ENCODE measurements at places on chromosomes 13 and 19.

DNA sequence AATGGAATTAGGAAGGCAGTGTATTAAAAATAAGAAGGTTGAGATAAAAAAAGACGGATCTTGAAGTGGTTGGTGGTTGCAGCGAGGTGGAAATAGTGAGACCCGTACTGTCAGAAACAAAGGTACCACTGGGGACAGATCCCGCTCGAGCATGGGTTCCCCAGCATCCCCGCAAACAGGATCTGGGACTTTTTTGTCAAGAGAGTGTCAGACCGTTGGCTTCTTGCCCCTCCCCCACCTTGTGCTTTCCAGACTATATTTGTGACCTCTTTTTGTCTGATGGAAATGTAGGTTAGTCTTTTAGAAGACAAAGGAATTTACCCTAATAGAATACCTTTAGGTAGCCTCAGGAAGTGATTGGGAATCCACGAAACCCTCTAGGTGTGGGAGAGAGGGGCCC is 4.2 kb downstream of the GATAD2A start:
- DNase-seq: no peak

DNA sequence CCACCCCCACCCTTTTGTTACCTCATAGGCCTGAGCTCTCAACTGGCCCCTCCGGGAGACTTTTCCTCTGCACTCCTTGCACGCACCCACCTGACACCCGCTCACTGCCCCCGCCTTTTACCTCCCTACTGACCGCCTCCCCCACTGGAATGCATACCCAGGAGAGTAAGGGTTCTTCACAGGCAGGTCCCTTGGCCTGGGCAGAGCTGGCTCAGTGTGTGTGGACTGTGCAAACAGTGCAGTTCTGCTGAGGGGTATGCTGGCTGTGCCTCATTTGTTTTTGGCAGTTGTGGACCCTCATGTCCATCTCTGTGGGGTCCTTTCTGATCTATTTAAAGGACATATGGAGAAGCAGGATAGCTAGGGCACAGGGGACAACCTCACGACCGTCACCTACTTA is 5.0 kb downstream of the ZSCAN18 start:
- no peak for DNase-seq

DNA sequence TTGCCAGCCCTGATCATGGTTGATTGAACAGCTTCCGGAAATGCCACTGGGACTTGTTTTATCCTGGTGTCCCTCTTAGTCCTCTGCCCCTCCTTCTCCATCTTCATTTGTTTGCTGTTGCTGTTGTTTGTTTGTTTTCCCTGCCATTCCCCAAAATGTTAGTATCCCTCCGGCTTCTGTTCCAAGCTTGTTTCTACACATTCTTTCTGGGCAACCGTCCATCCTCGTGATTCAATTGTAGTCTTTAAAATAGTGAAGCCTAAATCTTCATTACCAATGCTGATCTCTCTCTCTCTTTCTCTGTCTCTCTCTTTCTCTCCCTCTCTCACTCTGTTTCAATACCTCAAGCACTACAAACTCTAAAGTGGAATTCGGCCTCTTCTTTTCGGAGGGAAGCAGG is 649.3 kb upstream of the ARGLU1 start:
- no peak for DNase-seq

DNA sequence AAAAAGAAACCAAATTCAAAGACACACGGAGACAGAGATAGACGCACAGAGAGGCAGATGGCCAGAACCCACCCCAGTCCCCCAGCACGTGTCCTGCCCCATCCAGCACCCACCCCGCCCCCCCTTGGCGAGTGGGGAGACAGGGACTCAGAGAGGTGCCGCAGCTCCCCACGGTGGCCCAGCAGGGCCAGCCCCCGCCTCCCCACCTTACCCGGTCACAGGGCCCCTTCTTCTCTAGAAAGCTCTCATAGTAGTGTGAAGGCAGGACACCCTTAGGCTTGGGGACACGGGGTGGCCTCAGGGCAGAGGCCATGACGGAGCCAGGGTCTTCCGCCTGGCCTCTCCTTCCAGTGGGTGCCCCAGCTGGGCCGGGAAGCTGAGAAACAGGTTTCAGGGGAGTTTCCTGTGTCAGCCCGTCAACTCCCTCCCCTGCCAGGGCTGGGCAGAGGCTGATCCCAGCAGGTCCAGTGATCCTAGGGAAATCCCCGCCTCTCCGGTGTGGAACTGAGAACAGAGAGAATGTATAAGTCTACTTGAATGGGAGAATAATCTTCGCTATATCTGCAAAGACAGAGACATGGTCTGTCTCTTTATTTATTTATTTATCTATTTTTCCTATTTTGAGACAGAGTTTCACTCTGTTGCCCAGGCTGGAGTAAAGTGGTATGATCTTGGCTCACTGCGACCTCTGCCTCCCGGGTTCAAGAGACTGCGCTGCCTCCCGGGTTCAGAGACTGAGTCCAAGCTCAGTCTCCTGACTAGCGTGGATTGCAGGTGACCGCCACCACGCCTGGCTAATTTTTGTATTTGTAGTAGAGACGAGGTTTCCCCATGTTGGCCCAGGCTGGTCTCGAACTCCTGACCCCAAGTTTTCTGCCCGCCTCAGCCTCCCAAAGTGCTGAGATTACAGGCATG is at the start of gene STAP2:
Gene STAP2 (minus strand): TSS at position 387 of the 915 bp plus-strand sequence. CDS start 74 bp downstream, at position 313.
- DNase-seq: no peak

DNA sequence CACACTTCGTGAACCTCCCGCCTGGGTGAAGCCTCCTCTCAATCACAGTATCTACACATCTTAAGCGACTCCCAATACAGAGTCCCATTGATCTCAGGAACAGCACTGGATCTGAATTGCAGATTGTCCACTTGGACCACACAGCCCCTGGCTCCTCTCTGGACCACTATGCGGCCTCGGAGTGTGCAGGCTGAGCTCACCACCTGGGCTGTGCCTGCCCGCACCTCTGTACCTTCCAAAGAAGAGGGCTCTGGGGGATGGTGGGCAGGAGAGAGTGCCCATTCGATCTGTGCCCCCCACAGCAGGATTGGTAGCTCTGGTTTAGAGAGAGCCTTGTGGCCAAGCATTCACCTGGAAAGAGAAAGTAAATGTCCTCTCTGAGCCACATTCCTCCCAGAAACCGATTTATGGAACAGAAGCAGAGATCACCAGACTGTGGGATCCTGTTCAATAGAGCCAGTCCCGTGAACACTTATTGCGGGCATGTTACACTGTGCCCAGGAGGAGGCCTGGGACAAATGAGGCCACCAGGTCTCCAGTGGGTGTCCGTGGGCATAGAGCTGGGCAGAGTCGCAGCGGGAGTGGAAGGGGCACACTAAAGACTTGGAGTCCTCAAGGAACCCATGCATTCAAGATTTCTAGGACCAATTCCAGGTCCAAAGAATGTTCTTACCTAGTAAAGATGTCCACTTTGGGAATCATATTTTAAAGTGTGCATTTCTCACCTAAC is 141.6 kb upstream of the SOX1 start:
- DNase-seq: no peak

DNA sequence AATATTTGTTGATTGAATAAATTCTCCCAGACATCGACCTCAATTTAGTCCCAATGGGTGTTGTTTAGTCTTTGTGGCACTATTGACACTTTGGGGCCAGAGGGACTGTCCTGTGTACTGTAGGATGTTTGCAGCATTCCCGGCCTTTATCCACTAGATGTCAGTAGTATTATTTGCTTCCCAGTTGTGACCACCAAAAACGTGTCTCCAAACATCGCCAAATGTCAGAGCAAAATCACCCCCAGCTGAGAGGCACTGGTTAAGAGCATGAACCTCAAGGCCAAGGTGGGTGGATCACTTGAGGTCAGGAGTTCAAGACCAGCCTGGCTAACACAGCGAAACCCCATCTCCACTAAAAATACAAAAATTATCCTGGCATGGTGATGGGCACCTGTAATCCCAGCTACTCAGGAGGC is 15.4 kb downstream of the NLRP12 start:
- peak; percentile 62 for DNase-seq
